ENCODE measurements at places on chromosomes 12 and 14. TPM values are rescaled to one million over a fixed set of nuclear protein-coding genes. Genes with fewer than 3 reads are reported as not detected.

DNA sequence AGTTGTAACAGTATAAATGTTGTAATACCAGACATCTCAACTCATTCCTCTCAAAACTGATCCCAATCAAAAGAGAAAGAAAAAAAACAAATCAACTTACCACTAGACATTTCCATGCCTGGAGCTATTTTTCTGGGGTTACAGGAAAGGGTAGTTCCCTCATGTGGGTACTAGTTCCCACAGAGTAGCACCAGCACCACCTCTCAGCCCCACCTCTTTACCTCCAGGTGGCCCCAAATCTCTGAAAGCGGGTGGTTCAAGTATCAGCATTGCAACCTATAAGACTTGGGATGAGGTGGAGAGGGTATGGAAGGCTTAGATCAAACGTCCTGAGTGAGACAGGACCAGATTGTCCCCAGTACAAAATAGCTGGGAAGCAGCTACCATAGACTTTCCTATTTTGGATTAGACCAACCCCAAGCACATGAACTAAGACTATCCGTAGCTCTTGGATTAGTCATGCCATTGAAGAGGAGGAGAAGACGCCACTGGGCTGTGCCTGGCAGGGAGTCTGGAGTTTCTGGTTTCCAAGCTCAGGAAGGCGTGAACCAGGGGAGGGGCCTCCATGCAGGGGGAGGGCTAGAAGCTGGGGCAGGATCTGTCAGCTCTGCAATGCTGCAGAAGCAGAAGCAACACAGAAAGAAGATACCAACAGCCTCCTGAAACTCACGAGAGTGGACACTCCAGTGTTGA, at the start of gene SLC39A2:
Gene SLC39A2 (plus strand): TSS at position 620 of the 693 bp plus-strand sequence. CDS start 154 bp downstream, outside the sequence.
- peaks cover 7% of the 10 kb centered on the region for H3K4me1 ChIP-seq
- no peaks in the 10 kb centered on the region for H3K27me3 ChIP-seq
- peaks cover 30% of the 10 kb centered on the region for H3K36me3 ChIP-seq
- no peak for DNase-seq

Gene ARHGEF25
- 119 TPM for total RNA-seq

Gene CCDC177
- not detected for total RNA-seq

Gene RITA1
- 14.6 TPM for total RNA-seq

DNA sequence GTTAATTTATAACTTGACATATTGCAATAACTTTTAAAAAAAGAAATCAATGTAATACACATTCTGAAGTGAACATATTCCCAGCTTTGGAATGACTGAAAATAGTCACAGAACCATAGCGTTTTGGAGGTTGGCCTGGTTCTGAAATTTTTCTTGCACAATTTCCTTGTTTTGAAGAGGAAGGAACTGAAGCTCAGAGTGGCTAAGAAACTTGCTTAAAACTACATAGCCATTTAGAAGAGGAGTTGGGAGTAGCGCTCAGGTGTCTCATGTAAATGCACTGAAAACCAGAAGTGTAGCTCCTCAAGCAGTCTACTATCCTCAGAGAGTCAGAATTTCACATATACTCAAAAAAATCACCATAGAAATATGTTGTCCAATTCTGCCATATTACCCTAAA, 41.2 kb downstream of the SLC38A1 start:
- no peaks in the 10 kb centered on the region for H3K27me3 ChIP-seq
- H3K27ac ChIP-seq: no peak overlapping the region
- DNase-seq: no peak
- H3K36me3 ChIP-seq: no peaks in the 10 kb centered on the region

Gene ASCL4
- total RNA-seq: not detected

DNA sequence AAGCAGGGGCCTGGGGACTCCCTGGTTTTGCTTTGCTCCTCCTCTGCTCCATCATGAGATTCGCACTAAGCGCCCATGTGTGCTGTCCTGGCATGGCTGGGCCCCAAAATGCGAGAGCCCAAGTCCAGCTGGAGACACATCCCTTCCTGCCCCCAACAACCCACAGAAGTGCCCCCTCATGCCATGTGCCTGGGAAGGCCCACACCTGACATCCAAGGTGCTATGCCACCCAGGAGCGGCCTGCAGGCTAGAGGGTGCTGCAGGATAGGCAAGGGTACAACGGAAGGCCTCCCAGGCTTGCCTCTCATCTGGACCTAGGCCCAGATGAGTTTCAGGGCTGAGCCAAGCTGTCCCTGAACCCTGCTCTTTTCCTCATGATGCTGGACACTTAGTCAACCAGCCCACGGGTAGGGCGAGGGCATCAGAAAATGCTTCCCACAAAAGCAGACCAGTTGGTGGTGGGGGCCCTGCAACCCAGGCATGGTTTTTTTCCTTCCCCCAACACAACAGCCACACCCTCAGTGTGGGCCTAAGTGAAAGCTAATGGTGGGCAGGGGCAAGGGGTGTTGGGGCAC, 13.2 kb upstream of the KRT80 start:
- peaks cover 9% of the 10 kb centered on the region for H3K4me1 ChIP-seq
- no peaks in the 10 kb centered on the region for H3K36me3 ChIP-seq
- no peaks in the 10 kb centered on the region for H3K27me3 ChIP-seq
- no peak overlapping the region for H3K4me3 ChIP-seq
- DNase-seq: peak; percentile 30
- H3K27ac ChIP-seq: no peak overlapping the region

DNA sequence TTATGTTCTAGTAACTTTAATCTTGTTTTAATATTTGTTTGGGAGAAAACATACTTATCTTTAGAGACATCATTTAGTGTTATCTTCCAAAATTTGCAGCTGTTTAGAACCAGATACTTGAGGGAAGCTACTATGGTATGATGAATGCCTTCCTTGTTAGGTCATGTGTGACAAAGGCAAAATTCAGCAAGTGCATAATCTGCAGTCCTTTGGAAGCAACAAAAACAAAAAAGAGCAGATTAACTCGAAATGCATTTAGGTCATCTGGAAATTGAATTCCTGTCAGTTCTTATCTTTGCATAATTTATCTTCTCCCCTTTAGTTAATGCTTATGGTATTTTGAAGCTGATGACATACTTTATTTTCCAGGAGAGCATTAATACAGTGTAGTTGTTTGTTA, 3.5 kb downstream of the FBXO34 start:
- no peaks in the 10 kb centered on the region for H3K27me3 ChIP-seq
- no peak overlapping the region for H3K27ac ChIP-seq
- peaks cover 45% of the 10 kb centered on the region for H3K4me1 ChIP-seq
- no peak overlapping the region for H3K4me3 ChIP-seq
- H3K36me3 ChIP-seq: no peaks in the 10 kb centered on the region

DNA sequence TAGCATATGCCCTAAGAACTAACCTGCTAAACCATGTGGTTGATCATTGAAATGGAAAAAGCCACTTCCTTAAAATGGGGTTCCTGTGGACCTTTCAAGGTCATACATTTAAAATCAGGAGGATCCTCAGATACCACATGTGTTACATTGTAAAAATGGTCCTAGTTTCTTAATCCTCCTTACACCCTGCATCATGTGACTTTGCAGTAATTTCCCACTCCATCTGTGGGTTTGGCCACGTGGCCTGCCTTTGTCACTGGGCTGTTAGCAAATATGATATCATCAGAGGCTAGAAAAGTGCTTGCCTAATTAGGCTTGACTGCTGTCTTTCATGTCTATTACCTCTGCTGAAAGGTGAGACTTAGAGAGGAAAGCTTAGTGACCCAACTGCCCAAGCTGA, 70.7 kb downstream of the CMKLR1 start:
- no peaks in the 10 kb centered on the region for H3K36me3 ChIP-seq
- no peak overlapping the region for H3K27ac ChIP-seq
- H3K4me1 ChIP-seq: no peaks in the 10 kb centered on the region
- DNase-seq: no peak
- no peak overlapping the region for H3K4me3 ChIP-seq

- no peak overlapping the region for H3K4me3 ChIP-seq
- H3K27ac ChIP-seq: peak overlapping the region; percentile 9
- DNase-seq: no peak
- H3K27me3 ChIP-seq: no peaks in the 10 kb centered on the region
- no peaks in the 10 kb centered on the region for H3K36me3 ChIP-seq
- H3K4me1 ChIP-seq: no peaks in the 10 kb centered on the region
Measured at GRCh38 chr12:68951652-68952051, 18.7 kb upstream of the CPM start.
